CD4-positive, CD25-positive, alpha-beta regulatory T cell (primary cell): ENCODE measurements at places on chromosomes 6 and 20.

- no peak for DNase-seq
These were observed 81.4 kb upstream of the HEY2 start for GRCh38 chr6:125668071-125668470.

- no peak for DNase-seq
These were observed 95.4 kb upstream of the MRPS10 start for GRCh38 chr6:42313038-42313437.

GRCh38 chr6:40390144-40390800, 196.9 kb downstream of the LRFN2 start:
- DNase-seq = no peak

DNA sequence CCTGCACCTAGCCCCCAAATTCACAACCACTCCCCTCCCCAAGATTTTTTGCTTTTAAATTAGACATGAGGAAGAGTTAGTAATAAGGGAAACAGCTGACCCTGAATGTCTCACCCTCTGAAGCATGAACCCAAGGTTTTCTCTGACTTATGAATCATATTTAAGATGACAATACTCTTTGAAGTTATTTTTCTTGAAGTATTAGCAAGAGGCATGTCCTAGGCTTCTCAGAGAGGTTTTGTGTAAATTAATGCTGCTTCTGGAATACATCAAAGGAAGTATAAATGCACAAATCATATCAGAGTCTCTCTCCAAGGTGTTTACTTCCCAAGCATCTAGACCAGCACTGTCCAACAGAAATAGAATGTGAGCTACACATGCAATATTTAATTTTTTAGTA, 408.1 kb upstream of the MARCKS start:
- DNase-seq = no peak

DNA sequence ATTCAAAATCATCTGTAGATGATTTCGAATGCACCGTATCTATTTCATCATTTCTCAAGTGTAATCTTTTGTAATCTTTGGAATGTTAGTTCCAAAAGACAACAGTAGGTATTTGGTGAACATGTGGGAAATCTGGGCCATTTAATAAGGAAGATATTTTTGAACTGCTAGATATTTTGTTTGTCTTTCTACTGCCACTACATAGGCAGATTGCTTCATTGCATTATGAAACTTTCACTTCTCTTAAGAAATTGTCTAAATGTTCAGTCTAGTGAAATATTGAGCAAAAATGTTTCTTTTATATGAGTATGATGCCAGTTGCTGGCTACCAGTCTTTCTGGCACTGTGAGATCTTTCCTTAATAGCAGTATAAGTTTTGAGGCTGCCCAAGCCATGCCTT, 527.8 kb upstream of the RNF217 start:
- no peak for DNase-seq

DNA sequence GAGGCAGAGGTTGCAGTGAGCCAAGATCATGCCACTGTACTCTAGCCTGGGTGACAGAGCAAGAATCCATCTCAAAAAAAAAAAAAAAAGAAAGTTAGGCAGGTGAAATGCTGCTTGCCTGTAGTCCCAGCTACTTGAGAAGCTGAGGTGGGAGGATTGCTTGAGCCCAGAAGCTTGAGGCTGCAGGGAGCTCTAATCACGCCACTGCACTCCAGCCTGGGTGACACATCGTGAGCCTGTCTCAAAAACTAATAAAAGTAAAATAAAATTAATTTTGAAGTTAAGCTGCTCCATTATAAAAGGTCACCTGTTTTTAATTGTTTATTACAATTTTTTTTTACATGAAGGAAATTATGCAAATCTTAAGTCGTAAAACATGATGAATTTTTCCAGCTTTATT, 23.2 kb upstream of the SAMHD1 start:
- no peak for DNase-seq
